ENCODE measurements at places on chromosomes 7 and 10.

DNA sequence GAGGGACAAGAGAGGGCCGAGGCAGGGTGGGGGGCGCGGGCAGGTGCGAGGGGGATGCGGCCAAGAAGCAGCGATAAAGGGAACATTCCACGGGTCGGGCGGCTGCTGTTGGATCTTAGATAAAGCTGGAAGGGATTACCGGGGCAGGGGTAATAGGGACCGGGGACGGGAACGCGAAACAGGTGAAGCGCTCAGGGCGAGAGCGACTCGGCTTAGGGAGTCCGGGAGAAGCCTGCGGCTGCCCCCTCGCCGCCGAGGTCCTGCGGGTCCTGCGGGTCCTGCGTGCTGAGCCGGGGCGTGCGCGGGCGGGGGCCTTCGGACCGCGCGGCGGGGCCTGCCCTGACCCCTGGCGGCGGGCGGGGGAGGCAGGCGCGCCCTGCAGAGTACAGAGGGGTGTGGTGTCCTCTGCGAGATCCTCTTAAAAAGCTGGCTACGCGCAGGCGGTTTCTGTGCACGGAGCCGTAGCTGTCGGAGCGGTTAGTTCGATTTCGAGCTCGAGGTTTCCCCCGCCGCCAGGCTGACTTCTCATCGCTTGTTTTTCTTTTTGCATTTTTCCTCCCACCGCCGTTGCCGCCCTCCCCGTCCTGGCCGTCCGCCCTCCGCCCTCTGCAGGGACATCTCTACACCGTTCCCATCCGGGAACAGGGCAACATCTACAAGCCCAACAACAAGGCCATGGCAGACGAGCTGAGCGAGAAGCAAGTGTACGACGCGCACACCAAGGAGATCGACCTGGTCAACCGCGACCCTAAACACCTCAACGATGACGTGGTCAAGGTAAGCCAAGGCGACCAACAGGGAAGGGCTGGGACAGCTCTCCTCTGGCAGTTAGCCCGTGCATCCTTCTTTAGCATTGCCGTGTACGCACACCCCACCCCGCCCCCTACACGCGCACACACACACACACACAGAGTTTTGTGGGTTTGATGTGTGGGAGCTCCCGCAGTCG, 1.4 kb downstream of the CAV1 start:
- DNase-seq = peak; percentile 66

DNA sequence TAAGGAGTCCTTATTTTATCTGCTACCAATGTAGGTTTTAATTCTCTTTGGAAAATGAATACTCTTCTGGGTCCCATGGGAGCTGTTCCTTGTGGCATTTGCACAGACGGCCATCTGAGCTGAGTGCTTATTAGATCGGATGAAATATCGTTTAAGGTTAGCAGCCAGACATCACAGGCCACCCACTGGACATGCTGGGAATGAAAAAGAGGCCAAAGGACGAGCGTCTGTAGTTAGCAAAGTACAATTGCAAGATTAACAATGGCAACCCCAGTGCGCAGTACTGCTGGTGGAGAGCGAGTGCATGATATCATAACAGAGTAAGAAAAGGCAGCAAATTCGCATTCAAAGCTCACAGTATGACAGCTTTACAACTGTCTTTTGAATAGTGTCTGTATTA, 28.3 kb upstream of the CREB5 start:
- no peak for DNase-seq

DNA sequence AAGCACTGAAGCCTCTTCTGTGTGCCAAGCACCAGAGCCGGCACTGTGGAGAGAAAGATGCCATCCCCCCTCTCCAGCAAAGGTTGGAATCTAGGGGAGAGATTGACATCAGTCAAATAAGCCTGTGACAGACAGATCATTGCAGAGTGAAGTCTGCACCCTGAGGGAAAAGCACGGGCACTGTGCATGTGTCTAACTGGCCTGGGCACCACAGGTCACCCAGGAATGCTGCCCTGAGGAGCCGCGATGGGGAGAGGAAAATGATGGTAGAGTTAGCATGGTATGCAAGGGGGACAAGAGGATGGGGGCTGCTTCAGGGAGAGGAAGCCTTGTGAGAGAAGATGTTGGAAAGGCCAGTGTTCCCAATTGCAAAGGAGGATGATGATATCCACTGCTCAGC, 261.0 kb downstream of the GRID1 start:
- no peak for DNase-seq

DNA sequence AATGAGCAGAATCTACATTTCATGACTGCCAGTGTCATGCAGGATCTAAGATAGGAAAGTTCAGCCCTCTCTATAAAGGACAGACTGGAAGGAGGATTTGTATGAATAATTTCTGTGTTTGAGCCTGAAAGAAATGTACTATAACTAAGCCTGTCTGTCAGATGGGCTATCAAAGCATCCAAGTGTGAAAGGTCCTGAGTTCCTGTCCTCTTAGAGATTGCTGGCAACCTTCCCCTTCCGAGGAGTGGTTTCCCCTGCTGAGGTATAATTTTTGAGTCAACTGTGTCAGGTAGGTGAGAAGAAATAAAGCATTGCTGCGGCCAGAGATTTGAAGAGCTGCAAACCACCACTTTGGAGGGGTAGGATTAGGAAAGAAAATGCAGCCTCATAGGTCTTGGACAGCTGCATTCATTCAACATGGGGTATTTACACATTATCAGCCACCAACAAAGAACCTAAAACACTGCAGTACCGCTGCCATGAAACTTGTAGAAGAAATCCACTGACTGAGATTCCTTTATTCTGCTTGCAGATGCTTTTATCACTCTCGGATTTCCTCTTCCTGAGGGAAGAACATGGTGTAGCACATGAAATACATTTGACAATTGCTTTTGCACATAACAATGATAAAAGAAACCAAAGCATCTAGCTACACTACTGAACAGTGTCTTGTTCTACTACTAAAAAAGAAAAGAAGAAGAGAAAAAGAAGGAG, 189.1 kb downstream of the DGKI start:
- DNase-seq = no peak

DNA sequence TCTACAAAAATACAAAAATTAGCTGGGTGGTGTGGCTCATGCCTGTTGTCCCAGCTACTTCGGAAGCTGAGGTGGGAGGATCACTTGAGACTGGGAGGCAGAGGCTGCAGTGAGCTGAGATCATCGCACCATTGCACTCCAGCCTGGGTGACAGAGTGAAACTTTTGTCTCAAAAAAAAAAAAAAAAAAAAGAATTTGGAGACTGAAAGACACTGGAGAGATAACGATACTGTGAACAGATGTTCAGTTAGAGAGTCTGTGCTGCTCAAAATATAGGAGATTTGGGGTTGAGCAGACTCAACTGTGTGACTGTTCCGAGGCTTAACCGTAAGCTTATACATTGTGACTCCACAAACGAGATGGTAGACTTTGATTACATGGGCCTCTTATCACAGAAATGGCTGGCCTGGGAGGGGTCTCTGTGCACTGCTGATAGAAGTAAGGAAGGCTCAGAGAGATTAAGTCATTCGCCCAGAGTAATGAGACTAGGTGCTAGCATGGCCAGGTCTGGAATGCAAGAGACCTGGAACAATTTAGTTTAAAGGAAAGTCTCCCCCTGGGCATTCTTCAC, 19.4 kb downstream of the WBP1L start:
- no peak for DNase-seq
